ENCODE measurements at places on chromosomes 13 and 19.

DNA sequence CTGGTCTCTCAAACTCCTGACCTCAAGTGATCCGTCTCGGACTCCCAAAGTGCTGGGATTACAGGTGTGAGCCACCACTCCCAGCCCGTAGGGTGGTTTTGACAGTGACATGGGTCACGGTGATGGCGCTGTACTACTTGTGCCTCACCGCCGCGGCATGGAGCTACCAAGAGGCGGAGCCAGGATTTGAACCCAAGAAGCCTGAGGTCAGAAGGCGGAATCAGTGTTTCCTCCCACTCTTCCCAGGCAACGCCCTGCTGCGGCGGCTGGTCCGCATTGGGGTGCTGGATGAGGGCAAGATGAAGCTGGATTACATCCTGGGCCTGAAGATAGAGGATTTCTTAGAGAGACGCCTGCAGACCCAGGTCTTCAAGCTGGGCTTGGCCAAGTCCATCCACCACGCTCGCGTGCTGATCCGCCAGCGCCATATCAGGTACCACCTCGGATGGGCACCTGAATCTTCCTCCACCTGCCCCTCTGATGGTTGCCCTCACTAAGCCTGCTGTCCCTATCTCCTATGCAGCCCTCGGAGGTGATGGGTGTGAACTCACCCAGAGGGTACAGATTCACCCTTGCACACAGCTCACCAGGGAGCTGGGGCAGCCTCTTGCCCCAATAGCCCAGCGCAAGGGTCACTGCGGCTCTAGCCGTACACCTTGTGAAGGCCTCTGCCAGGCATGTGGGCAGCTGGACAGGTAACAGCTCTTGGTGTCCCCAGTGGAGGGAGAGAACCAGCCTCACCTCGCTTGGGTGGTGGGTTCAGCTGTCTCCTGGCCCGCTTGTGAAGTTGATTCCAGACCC is 5.6 kb downstream of the RPS9 start:
- no peak for DNase-seq

- no peak for DNase-seq
Observed at GRCh38 chr13:109165417-109165904, 536.0 kb downstream of the MYO16 start.

- DNase-seq, result no peak
Observed at GRCh38 chr13:111326981-111327642, 6.7 kb downstream of the TEX29 start.

DNA sequence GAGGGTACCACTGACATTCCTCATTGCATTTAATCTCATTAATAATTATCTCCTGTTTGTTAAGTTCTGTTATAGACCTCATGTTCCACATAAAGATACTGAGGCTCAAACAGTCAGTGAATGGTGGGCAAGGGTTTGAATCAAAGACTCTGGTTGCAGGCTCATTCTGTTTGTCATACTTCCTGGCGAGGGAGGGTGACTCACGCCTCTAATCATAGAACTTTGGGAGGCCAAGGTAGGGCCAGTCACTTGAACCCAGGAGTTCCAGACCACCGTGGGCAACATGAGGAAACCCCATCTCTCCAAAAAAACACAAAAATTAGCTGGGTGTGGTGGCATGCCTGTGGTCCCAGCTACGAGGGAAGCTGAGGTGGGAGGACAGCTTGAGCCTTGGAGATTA is 220.7 kb upstream of the MIR17HG start:
- DNase-seq, result no peak

- no peak for DNase-seq
Observed at GRCh38 chr13:112236016-112236415, 140.1 kb upstream of the SPACA7 start.

DNA sequence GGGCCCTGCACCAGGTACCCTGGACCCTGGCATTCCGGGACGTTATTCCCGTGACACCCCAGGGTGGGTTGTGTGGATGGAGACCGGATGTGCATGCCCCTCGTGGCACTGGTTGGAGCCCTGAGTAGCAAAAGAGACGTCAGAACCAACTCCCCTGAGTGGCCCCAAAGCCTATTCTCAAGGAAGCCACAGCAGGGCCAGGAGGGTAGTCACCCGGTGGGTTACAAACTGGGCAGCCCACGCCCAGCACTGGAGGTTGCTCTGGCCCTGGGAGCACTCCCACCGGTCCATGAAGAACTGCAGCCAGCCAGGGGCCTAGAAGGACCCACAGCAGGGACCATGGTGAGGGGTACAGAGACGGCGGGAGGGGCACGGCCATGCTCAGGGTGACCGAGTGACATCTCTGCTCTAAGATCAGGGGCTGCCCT is 7.5 kb downstream of the KLF16 start:
- DNase-seq, result no peak

DNA sequence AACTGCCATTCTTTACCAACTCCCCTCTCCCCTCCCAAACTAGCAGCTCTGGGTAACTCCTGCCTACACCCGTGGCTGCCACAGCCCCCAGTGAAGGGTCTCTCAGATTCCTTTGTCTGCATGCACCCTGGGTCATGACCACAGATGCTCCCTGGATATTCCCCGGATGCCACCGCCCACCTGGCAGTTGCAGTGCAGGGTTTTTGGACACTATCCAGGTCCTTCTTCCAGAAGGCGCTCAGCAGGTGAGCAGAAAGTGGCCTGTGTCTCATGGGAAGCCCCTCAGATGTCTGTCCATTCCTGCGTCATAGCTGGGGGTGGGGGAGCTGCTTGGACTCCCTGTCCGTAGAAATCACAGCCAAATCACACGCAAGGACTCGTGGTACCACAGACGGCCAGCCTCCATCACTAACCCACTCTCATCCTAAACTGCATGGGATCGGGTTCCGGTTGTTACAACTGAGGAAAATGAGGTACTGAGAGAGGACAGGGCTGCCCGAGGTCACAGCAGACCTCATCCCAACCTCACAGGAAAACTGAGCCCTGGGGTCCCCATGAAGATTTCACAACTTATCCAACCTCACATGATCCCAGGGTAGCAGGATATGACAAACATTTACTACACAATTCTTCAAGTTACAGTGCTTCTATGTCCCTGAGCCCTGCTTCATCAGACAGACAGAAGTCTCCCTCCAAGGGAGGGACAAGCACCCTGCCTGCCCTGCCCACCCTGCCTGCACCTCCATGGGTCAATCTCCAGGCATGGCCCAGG is 38.6 kb downstream of the ELL start:
- no peak for DNase-seq

- DNase-seq, result no peak
Observed at GRCh38 chr13:107873926-107874325, 341.4 kb downstream of the LIG4 start.

GRCh38 chr13:59607172-59607571 is 556.6 kb downstream of the DIAPH3 start:
- DNase-seq, result no peak

Measured in stimulated activated CD8-positive, alpha-beta memory T cell treated with anti-CD3 and anti-CD28 coated beads, Interleukin-12 subunit alpha, Interleukin-12 subunit beta, amount 100 ng/mL, for 4 hours (primary cell).